ENCODE measurements at places on chromosomes 7 and 10. TPM values are rescaled to one million over a fixed set of nuclear protein-coding genes. Genes with fewer than 3 reads are reported as not detected.

The FEZF1 gene
- not detected for total RNA-seq

The SCART1 gene
- 3.4 TPM for total RNA-seq

The FXYD4 gene
- total RNA-seq, result not detected

The YWHAG gene
- total RNA-seq, result 97.5 TPM

The FKBP6 gene
- total RNA-seq, result not detected

The RBM48 gene
- total RNA-seq, result 17.3 TPM

The KLF14 gene
- 0.13 TPM for total RNA-seq

The CPXM2 gene
- total RNA-seq, result 52.1 TPM

The DLG5 gene
- 40.9 TPM for total RNA-seq

The COL13A1 gene
- not detected for total RNA-seq

The LRRC4 gene
- 0.39 TPM for total RNA-seq

The CPEB3 gene
- total RNA-seq, result 2.9 TPM

The UBE2D4 gene
- 17.6 TPM for total RNA-seq

The SPDYE16 gene
- not detected for total RNA-seq

The KLF6 gene
- 53.6 TPM for total RNA-seq

The ADARB2 gene
- total RNA-seq, result 0.86 TPM

The RADIL gene
- total RNA-seq, result 1.0 TPM
